SK-N-DZ (cell line): ENCODE measurements at places on chromosomes 5 and 9.

DNA sequence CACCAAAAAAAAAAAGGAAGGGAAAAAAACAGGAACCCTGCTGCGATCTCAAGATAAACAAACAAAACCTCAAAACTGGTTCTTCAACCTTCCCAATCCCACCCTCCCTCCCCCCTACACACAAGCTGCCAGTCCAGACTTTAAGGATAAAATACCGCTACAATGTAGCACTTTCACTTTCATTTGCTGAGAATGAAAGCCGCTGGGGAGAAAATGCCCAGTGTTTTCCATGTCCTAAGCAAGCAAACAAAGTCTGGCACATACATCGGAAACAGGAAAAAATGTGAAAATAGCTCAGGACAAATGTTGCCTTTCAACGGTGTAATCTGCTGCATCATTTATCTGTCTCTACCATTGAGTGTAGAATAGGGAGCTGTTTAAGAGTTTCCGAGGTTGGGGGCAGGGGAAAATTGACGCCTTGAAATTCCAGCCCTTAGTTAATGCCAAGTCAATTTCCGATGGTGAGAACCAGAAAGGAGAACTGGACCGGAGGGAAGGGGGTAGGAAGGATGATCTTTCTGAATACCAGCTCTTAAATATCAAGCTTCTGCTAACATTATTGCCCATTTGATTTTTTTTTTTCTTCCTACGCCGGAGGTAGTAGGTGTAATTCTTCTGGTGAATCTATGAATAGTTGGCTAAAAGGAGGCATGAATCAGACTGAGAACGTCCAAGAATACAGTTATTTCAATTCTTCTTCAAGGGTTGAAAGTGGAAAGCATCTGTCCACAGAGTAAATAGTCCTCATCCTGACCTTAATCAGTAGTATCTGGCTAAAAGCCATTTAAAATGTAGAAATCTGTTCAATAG lies 1.2 kb upstream of the ADAMTS6 start:
- DNase-seq: peak; percentile 9

DNA sequence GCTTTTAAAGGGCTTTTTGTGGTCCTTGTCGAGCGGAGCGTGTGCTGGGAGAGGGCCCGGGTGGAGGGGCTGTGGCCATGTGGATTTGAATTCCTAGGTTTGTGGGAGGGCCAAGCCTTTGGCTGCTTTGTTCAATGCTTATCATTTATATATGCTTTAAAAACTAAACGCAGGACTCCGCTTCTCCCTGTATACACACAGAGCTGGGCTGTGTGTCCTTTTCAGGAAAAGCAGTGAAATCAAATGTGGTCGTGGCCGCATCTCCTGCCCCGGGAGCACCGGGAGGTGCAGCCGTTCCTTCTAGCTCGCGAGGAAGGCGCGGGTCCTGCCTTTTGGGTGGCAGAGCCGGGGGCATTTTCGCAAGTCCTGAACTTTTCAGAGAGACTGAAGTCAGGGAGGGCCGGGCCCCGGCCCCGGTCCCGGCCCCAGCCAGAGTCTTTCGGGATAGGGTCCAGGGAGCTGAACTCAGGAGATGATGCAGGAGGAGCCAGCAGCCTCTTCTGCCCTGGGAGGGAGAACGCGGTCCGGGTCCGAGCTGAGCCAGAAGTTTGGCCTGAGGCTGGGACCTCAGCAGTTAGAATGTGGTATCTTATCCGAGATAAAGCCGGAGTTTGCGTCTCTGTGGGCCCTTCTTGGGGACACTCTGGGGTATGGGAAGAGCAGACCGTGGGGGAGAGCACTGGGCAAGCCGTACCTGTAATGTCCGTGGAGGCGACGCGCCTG lies 158.8 kb downstream of the C9orf152 start:
- peak; percentile 15 for DNase-seq

DNA sequence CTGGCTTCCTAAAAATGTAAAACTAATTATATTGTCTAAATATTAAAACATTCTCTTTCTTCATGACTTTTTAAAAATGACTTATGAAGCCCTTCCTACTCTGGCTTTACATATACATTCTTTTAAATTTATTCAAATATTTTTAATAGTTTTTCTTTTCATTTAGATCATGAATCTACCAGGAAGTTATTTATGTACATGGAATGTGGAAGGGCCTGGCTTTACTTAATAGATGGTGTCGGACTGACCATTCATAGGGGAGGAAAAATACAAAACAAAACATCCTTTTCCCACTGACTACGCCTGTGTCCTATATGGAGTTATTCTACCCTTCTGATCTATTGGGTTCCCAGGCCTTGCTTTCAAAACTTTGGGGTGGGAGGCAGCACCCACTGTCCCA lies 129.8 kb downstream of the MACROH2A1 start:
- no peak for DNase-seq

DNA sequence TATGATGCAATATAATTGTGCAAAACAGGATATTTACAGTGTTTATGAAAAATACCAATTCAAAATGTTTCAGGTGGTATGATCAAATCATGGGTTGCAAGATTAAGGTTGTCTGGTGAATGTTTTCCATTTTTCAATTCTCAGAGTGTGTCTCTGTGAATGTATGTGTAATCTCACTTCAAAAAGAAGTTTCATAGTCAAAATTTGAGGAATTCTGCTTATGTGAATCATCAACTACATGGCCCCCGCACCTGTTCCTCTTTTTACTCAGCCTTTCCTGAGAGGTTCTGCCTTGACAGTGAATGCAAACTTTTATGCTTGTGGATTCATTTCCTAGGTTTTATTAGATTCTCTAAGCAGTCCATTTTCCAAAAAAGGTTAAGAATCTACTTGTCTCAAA lies 32.1 kb downstream of the KCTD16 start:
- no peak for DNase-seq
